ENCODE measurements at places on chromosomes 12 and 14.

- no peak for DNase-seq
These were observed 618 bp upstream of the PGAM5 start for GRCh38 chr12:132710043-132710404.

DNA sequence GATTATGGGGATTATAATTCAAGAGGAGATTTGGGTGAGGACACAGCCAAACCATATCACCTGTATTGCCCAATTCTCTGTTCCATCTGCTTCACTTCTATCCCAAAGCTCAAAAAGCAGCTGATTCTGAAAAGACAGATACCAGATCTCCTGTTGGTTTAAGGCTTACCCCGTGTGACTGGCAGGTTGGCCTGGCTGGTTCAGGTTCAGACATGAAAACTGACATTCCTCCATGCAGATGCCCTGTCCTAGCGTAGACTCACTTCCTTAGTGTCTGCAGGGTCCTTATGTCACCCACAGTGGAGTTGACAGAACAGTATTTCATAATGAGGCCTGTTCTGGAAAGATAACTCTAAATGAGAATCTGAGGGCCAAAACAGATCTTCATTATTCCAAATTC, 61.1 kb upstream of the FLRT2 start:
- DNase-seq, result no peak

GRCh38 chr12:99157946-99158345, 489.6 kb upstream of the GARIN6 start:
- DNase-seq, result no peak

DNA sequence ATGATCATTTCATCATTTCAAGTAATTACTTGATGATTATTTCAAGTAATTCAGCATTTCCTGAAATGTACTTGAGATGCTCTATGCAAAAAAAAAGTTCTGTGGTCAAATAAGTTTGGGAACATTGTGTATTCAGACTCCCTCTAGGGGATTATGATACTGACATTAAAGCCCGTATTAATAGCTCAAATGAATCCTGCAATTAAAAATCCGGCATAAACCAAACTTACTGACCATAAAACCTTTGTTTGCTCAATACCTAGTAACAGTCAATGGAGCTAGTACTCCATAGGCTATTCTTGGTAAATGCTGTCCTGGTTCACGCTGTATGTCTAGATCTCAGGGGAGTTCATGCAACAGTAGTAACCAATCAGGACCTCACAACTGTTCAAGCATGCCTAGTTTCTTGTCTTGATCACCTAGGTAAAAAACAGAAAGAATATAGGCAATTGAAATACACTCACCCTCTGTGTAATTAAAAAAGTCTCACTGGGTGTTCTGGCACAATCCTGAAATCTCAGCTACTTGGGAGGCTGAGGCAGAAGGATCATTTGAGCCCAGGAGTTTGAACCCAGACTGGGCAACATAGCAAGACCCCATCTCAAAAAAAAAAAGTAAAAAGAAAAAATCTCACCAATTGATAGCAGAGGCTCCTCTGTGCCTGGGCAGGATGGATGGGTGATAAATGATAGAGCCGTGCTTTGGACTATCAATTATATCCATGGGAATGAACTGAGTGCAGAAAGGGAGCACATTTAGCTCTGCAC, 14.1 kb downstream of the ALDH1L2 start:
- DNase-seq, result no peak

DNA sequence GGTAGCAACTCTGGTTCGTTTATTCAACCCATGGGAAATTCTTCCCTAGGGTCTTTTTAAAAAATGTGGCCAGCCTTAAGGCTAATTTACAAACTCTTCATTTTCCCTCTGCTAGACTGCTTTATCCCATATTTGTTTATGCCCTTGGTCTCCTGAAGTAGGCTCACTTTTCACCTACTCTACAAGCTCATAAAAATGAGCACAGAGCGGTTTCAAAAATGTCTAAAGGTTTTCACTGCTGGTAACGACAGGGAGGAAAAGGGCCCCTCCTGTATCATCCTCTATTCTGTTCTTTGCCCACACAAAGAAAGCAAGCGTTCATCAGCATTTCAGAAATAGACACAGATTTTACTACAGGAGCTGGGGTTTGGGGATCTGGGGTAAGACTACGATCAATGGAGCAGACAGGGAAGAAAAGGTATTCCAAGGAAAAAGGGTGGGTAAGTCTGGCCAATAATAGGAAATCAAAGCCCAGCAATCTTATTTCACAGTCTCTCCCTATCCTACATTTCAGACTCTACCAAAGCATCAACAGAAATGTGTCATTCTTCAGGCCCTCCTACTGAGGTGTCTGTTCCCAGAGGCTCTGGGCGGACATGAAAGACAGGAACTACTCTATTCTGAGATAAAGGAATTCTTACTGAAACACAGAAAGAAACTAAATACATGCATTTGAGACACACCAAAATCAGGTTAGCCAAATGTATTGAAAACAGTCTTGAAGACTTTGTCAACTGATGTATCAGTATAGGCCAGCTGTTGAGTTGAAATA, 86.4 kb downstream of the SPPL3 start:
- no peak for DNase-seq

GRCh38 chr14:98926146-98926545, 345.9 kb downstream of the BCL11B start:
- DNase-seq, result no peak

DNA sequence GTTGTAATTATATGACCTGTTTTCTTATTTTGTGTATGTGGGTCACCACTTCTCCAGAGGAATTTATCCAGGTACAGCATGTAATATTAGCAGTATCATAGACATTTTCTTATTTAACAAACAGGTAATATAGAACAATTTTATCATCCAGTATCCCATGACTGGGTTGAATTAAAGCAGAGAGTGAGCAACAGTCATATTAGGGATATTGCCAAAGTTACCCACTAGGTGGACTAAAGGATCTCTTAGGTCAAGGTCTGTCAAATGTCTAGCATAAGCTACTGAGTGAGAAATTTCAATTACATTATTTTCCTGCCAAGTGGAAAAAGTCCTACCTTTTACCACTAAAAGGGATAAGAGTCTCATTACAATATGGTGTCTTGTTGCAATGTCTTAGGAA, 62.1 kb upstream of the TRIM9 start:
- no peak for DNase-seq

DNA sequence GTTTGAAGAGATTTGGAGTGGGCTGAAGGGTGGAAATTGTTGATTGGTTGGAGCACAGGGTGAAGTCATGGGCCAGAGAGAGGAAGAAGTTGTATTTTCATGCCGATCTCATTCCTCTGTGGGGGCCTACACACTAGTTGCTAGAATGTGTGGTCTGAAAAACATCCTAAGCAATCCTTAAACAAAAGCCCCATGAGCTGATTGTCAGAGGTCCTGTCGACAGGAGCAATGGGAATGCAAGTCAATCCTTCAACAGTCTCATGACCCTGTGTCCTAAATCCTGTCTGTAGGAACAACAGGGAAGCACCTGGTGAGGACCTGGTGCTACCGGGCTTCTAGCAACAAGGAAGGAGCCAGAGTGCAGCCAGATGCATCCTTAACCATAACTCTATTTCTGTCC, 324.0 kb upstream of the TMEM132C start:
- no peak for DNase-seq

DNA sequence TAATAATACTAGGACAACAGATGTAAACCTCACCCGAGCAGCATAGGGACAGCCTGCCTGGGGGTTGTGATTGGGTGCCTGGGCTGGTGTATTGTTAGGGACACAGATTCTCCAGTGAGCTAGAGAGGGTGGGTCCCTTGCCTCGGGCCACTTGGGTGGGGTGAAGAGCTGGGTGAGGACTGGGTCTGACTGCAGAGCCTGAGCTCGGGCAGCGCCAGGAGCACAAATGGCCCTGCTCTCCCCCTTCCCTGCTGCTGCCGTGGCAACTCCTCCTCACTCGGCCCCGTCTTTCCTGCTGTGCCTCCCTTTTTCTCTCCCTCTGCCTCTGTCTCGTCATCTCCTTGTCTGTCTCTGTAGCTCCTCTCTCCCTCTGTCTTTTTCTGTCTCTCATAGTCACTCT, 115.4 kb downstream of the GLT1D1 start:
- no peak for DNase-seq

- no peak for DNase-seq
These were observed 155.3 kb upstream of the ATP2B1 start for GRCh38 chr12:89863968-89864367.

DNA sequence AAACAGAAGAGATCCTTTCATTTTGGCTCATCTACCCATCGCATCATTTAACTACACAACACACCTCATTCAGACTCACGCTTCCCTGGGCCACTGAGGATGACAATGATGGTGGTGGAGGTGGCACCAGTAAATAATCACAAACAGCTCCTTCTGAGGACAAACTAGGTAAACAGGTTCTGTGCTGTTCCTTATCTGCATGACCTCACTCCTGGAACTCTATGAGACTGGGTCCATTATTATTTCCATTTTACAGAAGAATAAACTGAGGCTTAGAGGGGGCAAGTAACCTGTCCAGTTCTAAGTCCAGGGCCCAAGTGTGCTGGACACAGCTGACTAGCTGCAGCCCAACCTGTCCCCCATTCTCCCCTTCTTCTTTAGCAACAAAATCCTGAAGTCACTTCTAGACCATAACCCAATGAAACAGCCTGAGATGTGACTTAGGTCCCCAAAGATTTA, 50.4 kb downstream of the ITPK1 start:
- DNase-seq, result no peak

DNA sequence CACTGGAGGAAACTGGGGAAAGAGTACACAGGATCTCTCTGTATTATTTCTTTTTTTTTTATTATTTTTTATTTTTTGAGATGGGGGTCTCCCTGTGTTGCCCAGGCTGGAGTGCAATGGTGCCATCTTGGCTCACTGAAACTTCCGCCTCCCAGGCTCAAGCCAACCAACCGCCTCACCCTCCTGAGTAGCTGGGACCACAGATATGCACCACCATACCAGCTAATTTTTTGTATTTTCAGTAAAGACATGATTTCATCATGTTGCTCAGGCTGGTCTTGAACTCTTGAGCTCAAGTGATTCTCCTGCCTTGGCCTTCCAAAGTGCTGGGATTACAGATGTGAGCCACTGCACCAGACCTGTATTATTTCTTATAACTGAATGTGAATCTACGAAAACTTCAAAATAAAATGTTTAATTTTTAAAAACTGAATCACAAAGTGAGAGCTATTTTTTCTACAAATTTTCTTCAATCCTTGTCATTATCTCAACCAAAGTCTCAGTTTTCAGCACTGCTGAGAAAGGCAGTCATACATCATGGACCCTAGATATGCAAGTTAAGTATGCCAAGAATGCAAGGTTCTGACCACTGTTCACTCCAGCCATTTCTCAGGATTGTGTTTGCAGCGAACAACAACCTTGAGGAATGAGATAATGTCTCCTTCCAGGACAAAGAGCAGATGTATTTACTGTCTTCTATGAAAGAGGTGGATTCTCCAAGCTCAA, 2.4 kb downstream of the EAPP start:
- DNase-seq, result peak; percentile 21

DNA sequence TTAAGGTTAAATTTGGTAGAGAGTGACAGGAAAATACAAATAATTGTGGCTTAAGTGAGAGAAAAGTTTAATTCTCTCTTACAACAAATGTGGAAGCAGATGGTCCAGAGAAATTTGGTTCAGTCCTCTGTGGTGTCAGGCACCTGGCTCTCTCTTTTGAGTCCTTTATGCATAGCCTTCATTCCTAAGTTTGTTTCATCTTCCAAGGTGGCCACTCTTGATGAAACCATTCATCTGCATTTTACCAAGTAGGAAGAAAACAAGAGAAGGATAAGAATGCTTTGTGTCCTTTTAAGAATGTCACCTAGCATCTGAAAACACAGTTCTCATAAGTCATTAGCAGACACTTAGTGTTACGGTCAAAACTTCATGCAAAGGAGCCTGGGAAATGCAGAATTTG, 442.5 kb downstream of the CCER1 start:
- no peak for DNase-seq

DNA sequence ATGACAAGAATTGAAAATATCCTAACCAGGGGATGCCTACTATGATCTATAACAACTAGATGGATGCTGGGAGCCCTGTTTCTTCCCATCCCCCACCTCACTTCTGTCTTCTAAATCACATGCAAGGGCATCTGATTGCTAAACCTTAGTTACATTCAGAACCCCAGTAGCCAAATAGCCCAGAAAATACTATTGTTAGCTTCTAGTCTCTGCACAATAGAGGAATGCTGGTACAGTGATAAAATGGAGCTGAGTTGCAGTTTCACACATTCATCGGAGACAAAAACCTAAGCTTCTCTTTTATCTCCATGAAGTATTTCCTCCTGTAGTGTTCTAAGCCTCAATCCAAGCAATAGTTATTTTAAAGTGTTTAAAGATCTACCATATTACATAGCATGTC, 942.9 kb downstream of the RPS29 start:
- no peak for DNase-seq

GRCh38 chr14:95442633-95443021, 73.8 kb downstream of the SYNE3 start:
- DNase-seq, result peak; percentile 50

- no peak for DNase-seq
These were observed 264.7 kb downstream of the SEC23A start for GRCh38 chr14:38838049-38838978.

DNA sequence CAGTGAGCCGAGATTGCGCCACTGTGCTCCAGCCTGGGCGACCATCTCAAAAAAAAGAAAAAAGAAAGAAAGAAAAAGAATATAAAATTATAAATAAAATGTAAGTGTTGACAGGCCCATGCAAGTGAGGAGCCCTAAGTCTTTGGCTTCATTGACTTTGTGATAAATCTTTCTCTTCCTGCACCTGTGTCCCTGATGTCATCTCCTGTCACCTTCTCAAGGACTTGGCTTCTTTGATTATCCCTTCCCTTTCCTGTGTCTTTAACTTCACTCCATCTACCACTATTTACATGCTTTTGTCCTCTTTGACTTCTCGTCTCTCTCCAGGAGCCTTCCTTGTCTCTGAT, 33.6 kb upstream of the WNK1 start:
- DNase-seq, result no peak

DNA sequence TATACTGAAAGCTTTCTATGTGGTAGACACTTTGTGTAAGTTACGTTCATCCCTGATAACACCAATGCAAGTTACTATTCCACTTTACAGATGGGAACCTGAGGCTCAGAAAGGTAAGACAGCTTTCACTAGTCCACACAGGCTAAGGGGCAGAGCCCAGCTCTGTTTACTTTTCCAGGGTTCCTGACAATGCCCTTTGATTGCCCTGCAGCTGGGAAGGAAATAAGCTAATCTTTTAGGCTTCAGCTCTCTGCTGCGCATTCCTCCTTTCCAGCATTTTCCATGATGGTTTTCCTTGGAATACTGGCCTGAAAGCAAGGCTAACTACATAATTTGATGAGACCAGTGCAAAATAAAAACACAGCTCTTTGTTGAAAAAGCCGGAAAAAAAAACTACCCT, 185.7 kb upstream of the BTG1 start:
- no peak for DNase-seq

GRCh38 chr12:3161861-3162260, 84.7 kb downstream of the TSPAN9 start:
- DNase-seq, result no peak

DNA sequence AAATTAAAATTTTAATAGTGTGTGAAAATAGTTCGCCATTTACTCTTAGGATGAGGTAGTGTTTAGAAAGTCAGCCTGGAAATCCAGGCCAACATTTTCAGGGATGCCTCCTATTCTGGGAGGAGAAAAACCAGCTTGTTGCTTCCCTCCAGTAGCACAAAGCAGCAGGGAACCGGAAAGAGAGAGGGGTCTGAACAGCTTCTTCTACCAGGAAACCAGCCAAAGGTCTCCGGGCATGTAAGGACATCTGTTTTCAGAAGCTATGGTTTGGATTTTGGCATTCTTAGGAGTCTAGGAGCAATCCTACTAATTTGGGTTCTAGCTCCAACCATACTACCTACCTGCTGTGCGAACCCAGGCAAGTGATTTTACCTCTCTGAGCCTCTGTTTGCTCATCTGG, 85.3 kb downstream of the DPF3 start:
- no peak for DNase-seq
